ENCODE measurements at places on chromosomes 5 and 9.

DNA sequence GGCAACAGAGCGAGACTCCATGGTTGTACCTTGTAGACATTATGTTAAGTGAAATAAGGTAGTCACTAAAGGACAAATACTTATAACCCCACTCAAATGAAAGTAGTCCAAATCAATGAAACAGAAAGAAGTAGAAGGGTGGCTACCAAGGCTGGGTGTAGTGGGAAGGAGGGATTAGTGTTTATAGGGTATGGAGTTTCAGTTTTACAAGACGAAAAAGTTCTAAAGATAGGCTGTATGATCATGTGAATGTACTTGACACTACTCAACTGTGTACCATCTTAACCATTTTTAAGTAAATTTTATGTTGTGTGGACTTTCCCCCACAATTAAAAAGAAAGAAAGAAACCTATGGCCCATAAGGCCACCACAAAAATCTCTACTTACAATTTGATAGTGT, 32.2 kb downstream of the ALDH7A1 start:
- no peak for DNase-seq

DNA sequence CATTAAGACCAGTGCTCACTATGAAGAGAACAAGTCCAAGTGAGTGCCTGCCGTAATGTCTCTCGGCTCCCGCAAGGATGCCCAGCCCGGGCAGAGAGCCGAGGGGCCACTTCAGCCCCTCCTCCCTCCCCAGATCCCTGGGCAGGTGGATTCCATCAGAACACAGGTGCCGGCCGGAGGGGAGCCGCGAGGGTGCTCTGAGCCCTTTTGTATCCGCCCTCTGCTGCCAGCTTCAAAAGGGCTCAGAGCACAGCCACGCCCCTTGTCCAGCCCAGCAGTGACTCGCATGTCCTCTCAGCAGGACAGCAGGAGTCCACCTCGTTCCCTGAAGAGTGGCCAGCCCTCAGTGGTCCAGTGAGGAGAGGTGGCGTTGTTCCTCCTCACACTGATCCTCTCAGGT, 43.9 kb downstream of the CYFIP2 start:
- no peak for DNase-seq

- DNase-seq: no peak
Observed at GRCh38 chr5:172597755-172598155, 43.3 kb upstream of the NEURL1B start.

GRCh38 chr9:95754533-95755420, 120.7 kb upstream of the ERCC6L2 start:
- DNase-seq: no peak

GRCh38 chr9:113568081-113568435, 104.5 kb downstream of the RGS3 start:
- no peak for DNase-seq

DNA sequence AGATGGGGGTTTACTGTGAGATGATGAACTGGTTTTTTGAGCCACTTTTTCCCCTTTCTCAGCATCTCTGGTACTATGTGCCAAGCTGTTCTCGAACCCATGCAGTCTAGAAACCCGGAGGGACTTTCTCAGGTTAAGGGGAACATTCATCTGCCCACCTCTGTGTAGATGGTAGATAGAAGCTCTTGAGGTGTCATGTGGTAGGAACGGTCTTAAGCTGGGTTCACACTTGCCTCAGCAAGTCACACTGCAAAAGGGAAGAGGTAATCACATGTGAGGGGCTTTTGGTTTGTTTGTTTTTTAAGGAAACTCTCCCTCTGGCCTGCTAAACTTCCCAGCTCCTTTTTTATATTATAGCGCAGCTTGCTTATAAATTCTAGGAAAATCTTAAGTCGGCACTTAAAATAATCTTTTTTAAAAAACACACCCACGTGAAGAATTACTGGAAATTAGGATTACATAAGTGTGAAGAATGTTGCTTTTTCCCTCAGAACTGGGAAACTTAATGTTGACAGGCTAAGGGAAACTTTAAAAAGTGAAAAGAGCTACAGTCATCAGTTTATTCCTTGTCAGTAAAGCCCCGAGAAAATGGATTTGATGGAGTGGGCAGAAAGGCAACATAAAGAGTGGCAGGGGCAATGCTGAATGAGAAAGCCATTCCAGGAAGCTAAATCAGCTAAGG, 430.3 kb downstream of the ARHGEF28 start:
- no peak for DNase-seq

GRCh38 chr5:140239939-140240700, 62.8 kb downstream of the PFDN1 start:
- no peak for DNase-seq

GRCh38 chr5:179818746-179819295, 1.9 kb upstream of the SQSTM1 start:
- DNase-seq: peak; percentile 74

DNA sequence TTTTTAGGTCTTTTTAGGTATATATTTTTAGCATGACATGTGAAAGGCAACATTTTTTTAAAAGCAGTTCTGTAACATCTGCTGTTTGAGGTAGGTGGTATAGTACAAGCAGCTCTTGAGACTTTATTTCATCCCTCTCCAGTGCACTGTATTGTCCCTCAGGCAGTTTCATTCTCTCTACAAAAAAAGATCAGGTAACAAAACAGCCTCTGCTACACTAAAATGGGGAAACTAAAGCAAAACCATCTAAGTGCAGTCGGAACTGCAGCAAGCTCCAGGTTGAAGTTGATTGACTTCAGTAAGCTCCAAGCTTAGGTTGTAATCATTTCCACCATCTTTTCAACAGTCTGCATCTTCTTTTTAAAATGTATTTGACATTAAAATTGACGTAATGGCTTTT, 195.6 kb downstream of the DEPDC1B start:
- no peak for DNase-seq

DNA sequence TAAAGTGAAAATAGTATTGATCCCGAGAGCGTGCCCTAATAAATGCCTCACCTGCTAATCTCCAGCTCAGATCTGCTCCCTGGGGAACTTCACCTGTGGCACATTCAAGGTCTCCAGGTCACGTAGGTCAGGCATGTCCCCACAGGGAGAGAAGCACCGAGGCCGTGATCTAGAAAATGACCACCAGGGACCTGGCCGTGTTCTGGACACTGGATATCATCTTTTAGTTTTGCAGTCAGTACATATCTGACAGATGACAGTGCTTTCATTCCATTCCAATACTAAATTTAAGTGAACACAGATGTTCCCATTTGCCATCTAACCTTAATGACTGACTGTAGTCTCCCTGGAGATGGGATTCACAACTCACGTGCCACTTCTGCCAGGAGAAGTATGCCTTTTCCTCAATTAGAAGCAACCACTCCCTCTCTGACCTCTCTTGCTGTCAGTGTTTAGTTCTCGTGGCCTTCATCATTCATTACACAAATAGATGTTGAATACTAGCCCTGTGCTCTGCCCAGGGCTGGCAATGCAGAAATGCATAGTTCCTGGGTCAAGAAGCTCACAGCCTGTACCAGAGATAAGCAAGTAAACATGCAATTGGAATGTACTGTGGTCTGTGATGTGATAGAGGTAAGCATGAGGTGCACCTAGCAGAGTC, 276.5 kb downstream of the NTRK2 start:
- DNase-seq: no peak

GRCh38 chr5:28499766-28500290, 1461.4 kb upstream of the CDH9 start:
- no peak for DNase-seq

- DNase-seq: peak; percentile 49
Observed at GRCh38 chr9:136339173-136339957, 12.0 kb downstream of the GPSM1 start.

DNA sequence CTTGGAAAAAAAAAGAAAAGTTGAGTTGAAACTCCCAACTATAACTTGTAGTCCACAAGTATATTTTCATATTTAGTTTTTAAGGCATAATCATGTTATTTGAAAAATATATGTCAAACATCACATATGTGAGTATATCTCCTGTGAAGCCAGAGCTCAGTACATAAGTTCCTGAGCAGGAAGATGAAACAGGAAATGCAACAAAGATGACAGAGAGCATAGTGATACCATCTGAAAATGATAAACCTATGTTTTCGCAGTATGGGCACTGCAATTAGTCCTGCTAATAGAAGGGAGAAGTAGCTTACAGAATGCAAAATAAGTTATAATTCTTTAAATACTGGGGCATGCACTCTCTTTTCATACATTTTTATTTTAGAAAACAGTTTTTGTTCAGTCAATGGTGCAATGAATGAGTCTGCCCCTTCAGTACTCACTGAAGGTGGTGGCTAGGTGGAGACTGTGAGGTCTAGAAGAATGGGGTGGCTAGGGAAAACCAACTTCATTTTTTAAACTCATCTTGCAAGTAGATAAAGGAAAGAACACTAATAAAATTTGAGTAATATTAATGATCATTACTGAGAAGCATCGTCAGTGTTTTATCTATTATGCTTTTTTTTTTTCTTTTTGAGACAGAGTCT, 54.1 kb upstream of the FYB1 start:
- DNase-seq: no peak

DNA sequence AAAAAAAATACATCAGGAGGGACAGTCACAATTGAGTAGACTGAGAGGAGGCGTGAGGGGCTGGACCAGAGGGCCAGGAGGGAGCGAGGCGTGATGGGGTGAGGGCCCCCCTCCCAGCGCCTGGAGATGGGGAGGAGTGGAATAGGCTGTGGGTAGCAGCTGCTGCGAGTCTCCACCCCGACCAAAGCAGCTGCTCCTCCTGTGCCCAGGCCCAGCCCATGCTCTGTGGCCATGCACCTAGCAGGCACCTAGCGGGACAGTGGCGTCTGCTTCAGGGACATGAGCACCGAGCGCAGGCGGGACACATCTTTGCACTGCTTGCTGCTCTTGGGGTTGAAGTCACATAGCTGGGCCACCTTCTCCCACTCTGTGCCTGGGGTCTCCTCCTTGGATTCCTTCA, 4.0 kb downstream of the HIGD2A start:
- DNase-seq: no peak

- peak; percentile 31 for DNase-seq
Observed at GRCh38 chr5:123124859-123125595, 36.0 kb downstream of the PRDM6 start.

Data from foreskin melanocyte (primary cell).